NCI-H2171 treated with DMSO at 0.1 percent for 48 hours (cell line): ENCODE measurements at places on chromosomes 7 and 10.

DNA sequence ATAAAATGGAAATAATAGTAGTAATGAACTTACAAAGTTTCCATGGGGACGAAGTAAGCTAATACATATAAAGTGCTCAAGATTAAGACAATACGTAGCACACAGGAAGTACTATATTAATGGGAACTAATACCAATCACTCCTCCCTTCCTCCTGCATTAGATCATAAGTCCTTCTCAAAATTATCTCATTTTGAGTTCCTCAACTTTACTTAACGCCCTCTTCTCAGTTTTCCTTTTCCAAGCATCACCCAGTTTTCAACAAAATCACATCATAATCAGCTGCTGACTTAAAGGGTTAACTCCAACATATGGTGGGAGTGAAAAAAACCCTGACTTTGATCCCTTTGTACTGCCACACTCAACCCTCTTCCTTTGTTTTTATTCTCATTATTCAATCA is 24.4 kb downstream of the JMJD1C start:
- no peak for DNase-seq

- no peak for DNase-seq
Measured at GRCh38 chr10:93608421-93608820, 3.9 kb upstream of the PDE6C start.

- DNase-seq, result peak; percentile 66
Measured at GRCh38 chr10:84244651-84245270, at the start of gene RGR. Gene RGR (plus strand): TSS chr10:84245053. CDS start chr10:84245091, 38 bp downstream.

DNA sequence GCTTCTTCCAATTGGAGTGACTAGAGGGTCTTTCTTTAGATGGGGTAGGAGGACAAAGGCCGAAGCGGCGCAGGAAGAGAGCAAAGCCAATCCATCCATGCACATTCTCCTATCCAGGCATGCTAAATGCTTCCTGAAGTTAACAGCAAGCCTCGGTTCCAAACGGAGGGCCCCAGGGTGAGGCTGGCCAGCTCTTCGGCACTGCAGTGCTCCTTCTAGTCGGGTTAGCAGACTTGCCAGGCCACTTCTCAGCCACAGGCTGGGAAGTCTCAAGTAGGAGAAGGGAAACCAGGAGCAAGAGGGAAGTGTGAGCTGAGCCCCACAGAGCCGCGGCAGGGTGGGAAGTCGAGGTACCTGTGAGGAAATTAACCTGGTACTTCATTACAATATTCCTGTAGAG is 253.8 kb upstream of the INHBA start:
- DNase-seq, result no peak

GRCh38 chr10:47369251-47369894 is 14.7 kb downstream of the ZNF488 start:
- no peak for DNase-seq

- no peak for DNase-seq
Measured at GRCh38 chr7:110762546-110763225, 328.2 kb upstream of the LRRN3 start.

GRCh38 chr7:128309976-128310375 is 33.7 kb downstream of the RBM28 start:
- DNase-seq, result no peak

GRCh38 chr10:54796881-54797280 is 4.2 kb downstream of the PCDH15 start:
- no peak for DNase-seq

- DNase-seq, result no peak
Measured at GRCh38 chr7:117086788-117087187, 133.5 kb downstream of the ST7 start.

DNA sequence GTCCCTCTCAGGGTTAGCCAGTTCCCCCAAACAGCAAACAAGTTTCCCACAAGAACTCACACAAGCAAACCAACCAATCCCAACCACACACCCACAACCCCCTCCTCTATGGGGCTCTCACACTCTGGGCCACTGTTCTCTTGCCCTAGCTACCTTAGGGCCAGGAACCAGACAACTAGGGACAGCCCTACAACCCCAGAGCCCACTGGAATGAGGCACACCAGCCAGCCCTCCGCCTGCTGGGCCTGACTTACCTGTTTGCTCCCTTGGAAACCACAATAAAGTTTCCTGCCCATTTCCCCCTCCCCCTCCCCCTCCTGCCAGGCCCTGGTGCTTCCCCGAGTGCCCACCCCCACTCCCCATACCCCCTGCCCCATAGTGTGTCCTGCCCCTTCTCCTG is 132.6 kb downstream of the WDR11 start:
- no peak for DNase-seq

DNA sequence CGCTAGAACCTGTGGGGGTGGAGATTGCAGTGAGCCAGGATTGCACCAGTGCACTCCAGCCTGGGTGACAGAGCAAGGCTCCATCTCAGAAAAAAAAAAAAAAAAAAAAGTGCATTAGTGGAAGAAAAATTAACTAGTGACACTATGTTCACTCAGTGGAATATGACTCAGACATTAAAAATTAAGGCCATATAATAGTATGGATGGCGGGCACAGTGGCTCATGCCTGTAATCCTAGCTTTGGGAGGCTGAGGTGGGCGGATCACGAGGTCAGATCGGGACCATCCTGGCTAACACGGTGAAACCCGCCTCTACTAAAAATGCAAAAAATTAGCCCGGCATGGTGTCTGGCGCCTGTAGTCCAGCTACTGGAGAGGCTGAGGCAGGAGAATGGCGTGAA is 3.4 kb downstream of the PHYH start:
- DNase-seq, result no peak

DNA sequence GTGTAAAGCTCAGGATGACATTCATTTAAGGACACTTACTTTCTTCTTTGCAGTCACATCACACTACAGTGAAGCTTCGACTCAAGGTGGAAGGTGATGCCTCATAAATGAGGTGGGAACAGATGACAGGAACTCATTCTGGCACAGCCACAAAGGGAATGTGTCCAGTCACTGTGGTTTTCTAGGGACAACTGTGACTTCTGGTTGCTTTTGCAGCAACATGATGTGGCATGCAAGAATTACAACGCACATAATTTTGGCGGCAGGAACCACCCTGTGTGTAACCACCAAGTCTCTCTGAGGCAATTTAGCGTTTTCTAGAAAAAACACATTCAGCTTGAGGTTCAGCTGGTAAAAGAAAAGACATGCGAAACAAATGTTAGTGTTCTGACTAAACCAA is 32.0 kb upstream of the FERD3L start:
- DNase-seq, result no peak

- no peak for DNase-seq
Measured at GRCh38 chr10:100291356-100291755, 4.9 kb upstream of the BLOC1S2 start.

DNA sequence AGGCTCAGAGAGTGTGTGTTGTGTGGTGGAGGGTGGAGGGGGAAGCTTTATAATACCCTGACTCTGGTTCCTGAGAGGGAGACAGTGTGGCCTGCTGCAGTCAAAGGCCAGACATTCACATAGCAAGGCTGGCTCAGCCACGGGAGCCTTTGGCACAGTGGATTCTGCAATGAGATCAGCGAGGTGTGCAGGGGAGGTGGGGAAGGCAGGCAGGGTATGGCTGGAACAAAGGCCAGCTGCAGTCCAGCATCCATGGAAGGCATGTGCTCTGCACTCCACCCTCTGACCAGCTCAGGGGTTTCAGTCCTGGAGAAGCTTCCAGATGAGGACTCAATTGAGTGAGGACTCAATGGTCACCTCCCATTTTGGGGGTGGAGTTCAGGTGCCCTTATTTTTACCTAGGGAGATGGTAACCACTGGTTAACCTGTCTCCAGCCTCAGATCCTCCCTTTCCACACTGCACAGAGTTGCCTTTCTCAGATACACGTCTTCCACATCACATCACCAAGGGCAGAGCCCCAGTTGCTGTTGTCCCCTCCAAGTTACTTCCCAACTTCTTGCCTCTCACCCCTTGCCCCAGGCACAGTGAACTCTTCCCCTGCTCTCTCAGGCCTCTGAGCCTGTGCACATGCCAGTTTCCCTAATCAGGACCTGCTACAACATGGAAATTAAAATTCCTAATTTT is 504.9 kb downstream of the GRID1 start:
- DNase-seq, result no peak

DNA sequence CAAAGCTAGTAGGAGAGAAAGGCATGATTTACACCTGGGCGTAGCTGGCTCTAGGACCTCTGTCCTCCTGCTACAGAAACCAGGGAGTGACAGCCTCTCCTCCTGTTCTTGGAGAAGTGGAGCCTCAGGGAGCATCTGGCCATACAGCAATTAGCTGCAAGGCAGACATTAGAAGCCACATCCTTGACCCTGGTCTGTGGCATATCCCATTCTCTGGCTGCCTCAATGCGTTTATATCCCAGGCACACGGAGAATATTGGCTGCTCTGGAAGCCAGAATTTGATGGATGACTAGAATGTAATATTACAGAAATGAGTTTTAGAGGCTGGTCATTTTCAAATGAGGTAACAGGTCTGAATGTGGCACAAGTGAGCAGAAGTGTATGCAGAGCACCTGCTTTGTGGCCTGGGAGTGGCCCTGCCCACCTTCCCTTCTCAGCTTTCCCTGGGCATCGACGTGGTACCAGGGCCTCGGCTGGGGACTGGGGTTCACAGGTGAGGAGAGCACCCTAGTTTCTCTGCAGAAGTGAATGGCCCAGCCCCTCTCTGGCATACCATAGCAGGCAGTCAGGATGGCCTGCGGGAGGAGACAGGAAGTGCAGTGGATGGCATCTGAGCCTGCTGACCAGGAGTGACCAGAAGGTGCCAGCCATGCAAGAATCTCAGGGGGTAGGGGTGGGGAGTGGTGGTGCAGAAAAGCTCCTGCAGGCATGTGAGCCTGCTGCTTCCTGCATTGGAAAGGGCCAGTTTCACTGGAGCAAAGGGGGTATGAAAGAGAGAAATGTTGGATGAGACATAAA is 367.2 kb upstream of the ZNF32 start:
- DNase-seq, result no peak

DNA sequence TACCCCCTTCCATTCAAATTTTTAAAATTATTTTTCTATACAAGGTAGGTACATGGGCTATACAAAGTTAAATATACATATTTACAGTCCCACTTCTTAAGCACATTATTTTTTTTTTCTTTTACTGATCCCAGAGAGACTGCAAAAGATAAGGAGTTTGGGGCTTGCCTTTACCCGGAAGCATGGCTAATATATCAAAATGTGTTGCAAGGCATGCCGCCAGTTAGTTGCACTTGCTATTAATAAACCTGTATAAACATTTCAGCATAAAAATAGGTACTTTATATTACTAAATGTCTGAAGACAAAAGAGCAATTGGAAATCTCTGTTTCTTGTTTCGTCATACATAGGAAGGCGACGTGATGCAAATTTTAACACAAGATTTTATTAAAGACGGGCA is 21.5 kb upstream of the PDLIM1 start:
- DNase-seq, result no peak
